ENCODE measurements at places on chromosomes 4 and X.

DNA sequence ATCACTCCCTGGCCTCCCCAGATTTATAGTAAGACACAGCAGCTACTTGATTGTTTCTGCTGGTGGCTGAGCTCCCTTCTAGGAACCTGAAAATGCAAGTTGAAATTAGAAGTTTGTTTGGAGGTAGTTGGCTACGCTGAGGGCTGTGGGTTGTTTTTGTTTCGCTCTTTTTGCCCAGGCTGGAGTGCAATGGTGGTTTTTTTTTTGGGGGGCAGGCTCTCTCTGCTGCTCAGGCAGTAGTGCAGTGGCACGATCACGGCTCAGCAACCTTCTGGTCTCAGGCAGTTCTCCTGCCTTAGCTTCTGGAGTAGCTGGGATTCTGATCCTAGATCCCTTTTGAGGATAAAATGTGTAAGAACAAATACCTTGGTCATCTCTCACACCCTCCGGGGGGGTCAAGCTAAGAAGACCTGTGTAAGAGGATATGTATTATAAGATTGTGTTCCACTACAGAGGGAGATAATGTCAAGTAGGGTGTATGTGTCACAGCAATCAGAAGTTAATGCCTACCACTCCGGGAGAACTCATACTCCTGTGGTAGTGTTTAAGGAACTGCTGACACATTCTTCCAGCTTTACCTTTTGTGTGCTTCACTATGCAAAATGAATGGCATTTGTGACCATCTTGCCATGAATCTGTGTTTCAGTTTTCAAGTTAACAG lies 9.7 kb downstream of the JADE1 start:
- DNase-seq, result no peak

DNA sequence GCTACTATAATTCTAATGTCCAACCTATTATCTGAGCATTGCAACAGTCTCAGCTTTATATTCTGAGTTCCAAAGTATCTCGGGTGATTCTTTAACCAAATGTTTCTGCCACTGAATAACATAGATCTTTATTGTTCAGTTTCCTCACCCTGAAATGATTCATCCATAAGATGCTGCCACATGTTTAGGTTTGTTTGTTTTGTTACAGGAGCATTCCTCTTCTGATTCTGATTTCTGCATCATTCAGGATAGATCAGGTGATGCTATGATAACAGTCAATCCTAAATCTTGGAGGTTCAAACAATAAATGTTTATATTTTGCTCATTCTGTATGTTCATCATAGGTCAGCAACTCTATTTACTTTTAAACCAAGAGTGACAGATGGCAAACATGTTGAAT lies 927.6 kb downstream of the PCDH7 start:
- DNase-seq, result no peak

- no peak for DNase-seq
Measured at GRCh38 chrX:21747558-21747957, 10.4 kb downstream of the SMPX start.

- no peak for DNase-seq
Measured at GRCh38 chrX:36859231-36859630, 148.9 kb upstream of the FAM47C start.

DNA sequence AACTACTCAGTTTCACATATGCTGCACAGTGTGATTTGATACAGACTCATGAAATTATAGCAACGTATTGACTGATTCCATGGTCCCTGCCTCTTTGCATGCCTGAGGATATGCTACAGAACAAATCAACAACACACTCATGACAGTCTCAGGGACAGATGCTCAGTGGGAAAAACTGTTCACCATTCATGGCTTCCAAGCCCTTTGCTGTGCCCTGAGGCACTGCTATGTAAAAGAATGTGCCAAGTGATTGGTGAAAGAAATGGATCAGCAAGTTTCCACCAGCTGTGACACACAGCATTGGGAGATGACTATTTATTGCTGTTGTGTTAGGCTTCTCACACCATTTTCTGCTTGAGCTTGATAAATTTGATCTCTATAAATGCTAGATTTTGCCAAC lies 825.6 kb upstream of the INTU start:
- DNase-seq, result no peak

- DNase-seq, result no peak
Measured at GRCh38 chr4:2714918-2715317, 41.2 kb downstream of the TNIP2 start.

DNA sequence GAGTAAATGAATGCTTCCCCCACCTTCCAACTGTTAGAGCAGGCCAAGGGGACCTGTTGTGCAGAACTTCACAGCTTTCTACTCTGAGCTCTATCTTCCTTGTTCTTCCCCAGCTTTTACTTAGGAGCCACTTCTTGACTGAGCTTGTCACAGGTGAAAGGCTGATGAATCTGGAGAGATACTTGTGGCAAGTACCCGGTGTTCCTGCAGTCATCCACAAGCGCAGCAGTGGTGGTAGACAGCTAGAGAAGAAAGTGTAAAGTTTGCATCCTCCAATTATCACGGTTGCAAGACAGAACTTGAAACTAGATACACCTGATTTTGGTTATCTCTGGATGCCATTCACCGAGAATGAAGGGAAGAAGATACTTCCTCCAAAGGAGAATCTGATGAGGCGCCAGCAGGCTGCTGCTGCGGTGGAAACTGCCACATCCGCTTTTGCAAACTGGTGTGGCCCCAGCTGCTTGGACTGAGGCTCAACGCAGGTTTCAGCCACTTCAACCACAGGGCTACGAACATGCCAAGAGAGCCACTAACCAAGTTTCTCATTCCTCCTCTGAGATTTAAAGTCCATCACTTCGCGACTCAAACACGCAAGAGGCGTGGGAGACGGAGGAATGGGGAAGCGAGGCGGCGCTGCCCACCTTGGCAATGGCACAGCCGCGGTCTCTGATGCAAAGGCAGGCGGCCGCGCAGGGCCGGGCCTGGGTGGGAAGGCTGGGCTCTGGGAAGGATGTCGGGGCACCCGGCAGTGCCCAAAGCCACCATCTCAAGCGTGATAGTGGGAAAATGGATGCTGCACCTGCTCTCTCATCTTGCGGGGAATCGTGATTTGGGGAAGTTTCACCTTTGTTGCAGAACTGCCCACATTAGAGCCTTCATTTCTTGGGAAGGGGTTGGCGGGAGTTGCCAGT lies 1.3 kb upstream of the FHIP1A start:
- DNase-seq, result peak; percentile 62

GRCh38 chrX:154718616-154719015 lies 32.3 kb downstream of the GAB3 start:
- DNase-seq, result no peak

DNA sequence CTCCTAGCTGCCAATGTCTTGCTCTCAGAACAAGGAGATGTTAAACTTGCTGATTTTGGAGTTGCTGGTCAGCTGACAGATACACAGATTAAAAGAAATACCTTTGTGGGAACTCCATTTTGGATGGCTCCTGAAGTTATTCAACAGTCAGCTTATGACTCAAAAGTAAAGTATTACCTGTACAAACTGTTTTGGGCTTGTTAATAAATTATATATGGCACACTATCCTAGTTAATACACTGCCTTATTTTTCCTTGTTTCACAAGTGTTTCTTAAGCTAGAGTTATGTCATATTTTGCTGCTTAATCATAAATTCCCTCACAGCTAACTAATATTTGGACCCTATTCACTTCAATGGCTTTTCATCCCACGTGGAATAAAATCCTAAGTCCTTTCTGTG lies 45.3 kb downstream of the STK26 start:
- DNase-seq, result no peak

DNA sequence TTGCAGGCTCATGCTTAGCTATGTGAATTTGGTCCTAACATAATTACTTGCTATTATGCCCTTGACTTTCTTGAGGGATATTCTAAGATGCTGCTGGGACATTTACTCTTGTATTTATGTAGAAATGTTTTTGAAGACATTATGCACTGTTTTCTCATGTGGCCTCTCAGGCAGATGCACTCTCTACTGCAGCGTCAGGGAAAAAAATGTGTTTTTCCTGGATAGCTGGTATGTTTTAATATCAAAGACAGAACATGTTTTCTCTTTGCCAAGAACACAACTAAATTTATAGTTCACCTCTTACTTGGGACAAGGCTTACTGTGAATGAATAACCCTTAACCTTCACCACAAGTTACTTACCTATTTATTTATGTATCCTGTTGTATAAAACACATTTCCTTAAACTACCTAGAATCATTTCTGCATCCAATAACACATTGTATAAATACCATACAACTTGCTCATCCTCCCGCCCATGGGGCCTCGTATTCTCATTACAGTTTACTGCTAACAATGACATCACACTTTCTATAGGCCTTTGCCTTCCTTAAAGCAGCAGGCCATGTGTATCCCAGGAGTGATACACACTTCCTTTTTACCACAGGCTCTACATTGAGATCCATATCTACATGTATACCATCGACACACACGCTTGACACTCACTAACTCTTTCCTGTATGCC lies 178.7 kb downstream of the SLIT2 start:
- DNase-seq, result no peak

DNA sequence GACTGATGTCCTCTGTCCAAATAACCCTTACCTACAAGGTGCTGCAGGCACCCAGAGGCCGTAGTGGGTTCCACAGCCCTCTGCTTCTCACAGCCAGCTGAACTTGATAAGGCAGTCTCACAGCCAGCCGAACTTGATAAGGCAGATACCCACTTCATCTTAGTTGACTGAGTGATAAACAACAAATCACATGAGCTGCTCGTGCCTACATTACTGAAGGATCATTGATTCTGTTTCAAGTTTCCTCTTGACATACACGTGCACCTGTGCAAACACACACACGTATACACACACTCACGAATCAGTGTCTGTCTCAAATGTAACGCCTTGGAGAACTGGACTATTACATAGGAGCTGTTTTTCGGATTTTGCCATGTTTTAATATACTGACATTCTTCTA lies 276.3 kb downstream of the DCTD start:
- no peak for DNase-seq

DNA sequence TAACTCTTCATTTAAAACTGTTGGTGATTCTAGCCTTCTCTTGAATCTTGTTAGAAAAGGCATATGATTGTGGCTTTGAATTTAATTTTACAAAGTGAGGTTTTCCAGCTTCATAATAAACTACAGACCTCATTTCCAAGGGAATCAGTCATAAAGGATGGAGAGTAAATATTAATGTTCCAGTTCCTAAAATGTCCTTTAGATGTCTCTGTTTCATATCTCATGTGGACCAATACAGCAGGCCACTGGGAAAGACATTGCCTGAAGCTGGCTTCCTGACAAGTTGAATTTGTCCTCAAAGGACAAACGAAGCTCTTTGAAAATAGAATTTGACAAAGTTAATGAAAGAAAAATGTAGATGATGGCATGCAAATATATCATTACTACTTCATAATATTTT lies 125.4 kb downstream of the ZNF330 start:
- DNase-seq, result no peak

GRCh38 chr4:44186850-44187246 lies 261.8 kb downstream of the KCTD8 start:
- DNase-seq, result no peak

- no peak for DNase-seq
Measured at GRCh38 chr4:142419712-142420111, 426.4 kb downstream of the INPP4B start.

DNA sequence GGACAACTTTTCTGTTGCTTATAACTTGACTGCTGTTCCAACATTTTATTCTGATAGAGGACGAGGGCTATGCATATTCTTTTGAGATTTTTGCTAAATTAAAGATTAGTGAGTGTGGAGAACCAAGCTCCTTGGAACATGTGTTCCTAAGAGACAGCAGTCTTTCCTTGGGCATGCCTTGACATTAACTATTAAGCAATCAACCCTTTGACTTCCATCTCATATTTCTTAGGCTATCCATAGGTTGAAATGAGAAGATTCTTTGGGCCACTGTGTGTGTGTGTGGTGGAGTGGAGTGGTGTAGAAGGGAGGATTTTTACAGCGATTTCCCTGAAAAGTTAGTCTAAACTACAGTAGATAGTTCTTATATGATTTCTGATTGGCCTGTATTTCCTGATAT lies 127.4 kb upstream of the POF1B start:
- no peak for DNase-seq

- DNase-seq, result no peak
Measured at GRCh38 chr4:126427853-126428252, 1113.1 kb downstream of the FAT4 start.

- no peak for DNase-seq
Measured at GRCh38 chr4:139900964-139901376, 235.4 kb downstream of the MGST2 start.

DNA sequence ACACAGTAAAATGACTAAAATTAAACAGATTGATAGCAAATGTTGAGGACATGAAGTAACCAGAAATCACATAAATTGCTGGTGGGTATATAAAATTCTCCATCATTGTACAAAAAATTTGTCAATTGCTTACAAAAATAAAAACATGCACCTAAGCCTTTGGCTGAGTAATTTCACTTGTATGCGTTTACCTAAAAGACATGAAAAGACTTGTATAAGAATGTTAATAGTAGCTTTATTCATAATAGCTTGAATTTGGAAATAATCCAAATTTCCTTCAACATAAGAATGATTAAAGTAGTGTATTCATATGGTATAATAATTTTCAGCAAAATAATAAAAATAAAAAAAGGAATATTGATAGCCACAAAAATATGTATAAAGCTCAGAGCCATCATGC lies 37.7 kb downstream of the PDHA2 start:
- no peak for DNase-seq

DNA sequence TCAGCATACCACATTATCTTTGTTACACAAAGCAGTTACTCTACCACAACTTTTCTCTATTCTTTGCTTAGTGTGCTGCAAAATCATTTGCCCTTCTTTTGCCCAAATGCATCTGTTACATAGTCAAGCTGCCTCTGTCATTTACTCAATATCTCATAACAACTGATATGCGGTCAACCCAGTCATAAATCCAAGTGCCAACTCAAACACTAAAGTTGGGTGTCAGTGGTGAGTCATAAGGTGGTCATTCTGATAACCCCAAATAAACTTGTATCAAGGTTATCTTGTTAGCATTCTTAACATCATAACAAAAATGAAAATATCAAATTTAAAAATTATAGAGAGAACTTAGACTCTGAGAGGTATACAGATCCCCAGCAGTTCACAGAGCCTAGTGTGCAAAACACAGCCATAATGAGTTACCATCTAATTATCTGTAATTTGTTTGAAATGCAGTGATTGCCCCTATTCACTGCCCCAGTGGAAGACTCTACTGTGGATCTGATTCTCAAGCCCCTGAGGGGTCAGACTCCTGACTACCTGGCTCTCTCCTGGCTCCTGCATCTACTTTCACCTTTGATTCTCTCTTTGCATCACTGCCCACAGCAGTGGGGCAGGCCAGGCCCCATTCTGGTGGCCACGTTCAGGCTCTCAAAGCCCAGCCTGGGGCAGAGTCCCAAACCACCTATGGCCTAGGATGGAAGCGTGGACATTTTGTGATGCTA lies 29.2 kb downstream of the TBC1D9 start:
- DNase-seq, result no peak

GRCh38 chr4:187301923-187302322 lies 578.3 kb upstream of the FAT1 start:
- no peak for DNase-seq

GRCh38 chr4:98583265-98583664 lies 75.1 kb downstream of the TSPAN5 start:
- DNase-seq, result no peak

- no peak for DNase-seq
Measured at GRCh38 chr4:38605753-38606586, 58.0 kb upstream of the KLF3 start.

All from sciatic nerve (tissue), 2 donors.